ENCODE measurements at places on chromosomes 5 and 9. TPM values are rescaled to one million over a fixed set of nuclear protein-coding genes. Genes with fewer than 3 reads are reported as not detected.

DNA sequence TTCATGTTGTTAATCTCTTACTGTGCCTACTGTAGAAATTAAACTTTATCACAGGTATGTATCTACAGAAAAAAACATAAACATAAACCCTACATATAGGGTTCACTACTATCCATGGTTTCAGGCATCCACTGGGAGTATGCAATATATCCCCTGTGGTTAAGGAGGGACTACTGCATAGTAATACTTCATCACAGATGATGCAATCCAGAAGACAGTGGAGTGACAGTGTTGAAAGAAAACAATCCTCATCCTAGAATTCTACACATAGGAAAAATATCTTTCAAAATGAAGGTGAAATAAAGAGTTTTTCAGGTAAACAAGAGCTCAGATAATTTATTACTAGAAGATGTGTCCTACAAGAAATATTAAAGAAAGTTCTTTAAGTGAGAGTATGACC is 105.9 kb downstream of the HOMER1 start:
- no peak for DNase-seq

DNA sequence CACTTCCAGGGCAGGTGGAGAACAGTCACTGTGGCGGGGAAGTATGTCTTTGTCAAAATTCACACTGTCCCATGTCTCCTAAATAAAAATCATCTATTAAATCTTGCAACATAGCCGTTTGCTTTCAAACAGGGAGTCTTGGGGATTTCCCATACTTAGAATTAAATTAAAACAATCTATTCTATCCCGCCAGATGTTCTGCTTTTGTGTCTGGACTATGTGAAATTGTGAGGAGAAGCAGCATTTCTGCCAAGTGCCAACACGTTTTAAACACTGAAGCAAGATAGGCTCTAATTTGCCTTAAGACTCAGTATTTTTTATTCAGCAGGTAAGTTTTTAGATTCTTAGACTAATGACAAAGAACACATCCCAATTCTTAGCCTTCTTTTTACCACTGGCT is 73.7 kb downstream of the SPATA31C2 start:
- DNase-seq, result no peak

Gene PFN3
- total RNA-seq, result not detected

Gene C9orf50
- not detected for total RNA-seq

Gene ABITRAM
- 6.0 TPM for total RNA-seq

Measured in right lobe of liver (tissue), 6 donors.